ENCODE measurements at places on chromosomes 1 and 21.

- DNase-seq: no peak
These were observed 106.0 kb upstream of the SOD1 start for GRCh38 chr21:31553461-31553860.

GRCh38 chr1:198628067-198628455 lies 10.8 kb upstream of the PTPRC start:
- DNase-seq: no peak

GRCh38 chr1:24936684-24937083 lies 6.6 kb upstream of the RUNX3 start:
- DNase-seq: no peak

- DNase-seq: no peak
These were observed 822 bp downstream of the MTX1 start for GRCh38 chr1:155209312-155209721.

- DNase-seq: peak; percentile 35
These were observed at the start of gene DOP1B for GRCh38 chr21:36156815-36157670. Gene DOP1B, plus strand, starts transcription at chr21:36156824. Its CDS starts 7,910 bp downstream, at chr21:36164734.

GRCh38 chr1:15662477-15662876 lies 21.6 kb upstream of the PLEKHM2 start:
- no peak for DNase-seq

DNA sequence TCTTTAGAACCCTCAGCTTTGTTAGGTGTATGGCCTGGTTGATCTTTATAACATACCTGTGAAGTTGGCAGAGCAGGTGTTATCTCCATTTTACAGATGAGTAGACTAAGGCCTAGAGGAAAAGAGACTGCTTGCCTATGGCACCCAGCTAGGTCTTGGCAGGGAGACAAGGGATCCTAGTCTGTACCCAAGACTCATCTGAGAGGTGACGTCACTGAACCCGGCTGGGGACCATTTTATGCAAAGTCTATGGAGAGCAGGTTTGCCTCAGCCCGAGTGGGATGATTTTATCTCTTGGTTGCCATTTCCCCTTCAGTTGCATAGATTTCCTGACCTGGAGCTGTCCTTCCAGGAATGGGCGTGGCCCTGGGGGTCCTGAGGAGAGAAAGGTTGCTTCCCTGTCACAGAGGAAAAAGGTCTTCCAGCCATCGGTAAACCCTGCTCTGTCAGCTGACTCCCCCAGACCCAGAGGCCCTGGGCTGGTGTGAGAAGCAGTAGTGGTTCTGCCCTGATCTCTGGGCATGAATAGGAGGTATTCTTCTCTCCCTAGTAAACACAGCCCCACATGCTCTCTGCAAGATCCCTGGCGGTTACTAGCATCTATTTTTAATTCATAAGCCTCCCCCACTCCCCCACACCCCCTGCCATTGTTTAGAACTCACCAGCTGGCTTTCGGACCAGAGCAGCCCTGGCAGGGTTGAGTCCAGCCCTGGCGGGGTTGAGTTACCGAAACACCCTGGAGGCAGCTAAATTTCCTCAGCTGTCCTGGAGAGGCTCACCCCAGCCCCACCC lies 19.6 kb downstream of the TMCC2 start:
- DNase-seq: no peak

DNA sequence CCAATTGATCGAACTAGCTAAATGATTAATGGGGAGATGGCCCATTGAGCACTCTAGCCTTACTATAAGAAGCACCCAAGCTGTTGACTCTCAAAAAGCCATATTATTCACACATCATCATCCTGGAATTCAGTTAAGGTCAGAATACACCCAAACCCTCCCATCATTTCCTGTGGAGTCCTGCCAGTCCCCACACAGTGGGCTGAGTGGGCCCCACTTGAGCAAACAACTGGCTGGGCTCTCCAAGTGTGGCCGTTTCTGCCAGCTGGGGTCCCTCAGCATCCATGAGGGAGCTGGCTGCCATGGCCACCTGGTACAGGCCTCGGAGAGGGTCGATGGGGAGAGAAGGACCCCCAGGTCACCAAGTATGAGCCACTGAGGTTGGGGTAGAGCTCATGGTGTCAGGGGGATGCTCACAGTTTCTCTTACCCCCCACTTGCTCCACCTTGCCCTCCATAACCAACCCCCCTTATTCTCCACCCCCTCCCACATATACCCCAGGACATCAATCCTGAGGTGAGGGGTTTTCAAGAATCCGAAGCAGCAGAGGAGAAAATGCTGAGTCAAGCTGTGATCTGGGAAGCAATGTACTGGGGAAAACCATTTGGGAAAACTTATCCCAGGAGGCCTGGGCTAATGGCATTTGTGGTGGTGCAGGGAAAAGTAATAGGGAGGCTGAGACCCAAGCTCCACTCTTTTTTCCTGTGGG lies 60.3 kb downstream of the UBE2T start:
- no peak for DNase-seq

GRCh38 chr1:53400761-53401674 lies 58.2 kb upstream of the DMRTB1 start:
- no peak for DNase-seq

DNA sequence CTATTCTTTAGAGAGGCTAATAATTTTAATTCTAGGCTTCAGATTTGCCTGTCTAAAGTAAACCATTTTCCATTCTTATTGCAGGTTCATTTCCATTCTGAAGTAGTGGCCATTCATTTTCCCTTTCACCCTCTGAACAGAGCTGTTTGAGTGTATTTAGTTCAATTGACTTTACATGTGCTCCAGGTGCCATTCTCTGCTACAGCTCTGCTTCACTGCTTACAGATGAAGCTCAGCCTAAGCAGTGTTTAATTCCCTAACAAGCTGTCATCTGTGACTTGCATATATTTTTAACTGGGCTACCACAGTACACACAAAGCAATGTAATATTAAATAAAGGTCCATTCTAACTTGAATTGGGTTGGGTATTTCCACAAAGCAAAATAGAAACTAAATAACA lies 1031.6 kb downstream of the KCNT2 start:
- DNase-seq: no peak

DNA sequence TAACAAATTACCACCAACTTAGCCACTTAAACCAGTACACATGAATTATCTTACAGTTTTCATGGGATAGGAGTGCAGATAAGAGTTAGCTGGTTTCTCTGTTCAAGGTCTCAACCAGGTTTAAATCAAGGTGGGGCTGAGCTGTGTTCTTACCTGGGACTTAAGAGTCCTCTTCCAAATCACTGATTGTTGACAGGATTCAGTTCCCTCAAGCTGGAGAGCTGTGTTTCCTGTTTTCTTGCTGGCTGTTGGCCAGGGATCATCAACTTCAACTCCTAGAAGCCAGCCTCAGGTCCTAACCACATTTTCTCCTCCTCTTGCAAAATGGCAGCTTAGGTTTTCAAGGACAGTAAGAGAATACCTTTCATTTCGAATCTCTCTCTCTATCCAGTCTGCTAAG lies 123.8 kb upstream of the CHRM3 start:
- DNase-seq: no peak

DNA sequence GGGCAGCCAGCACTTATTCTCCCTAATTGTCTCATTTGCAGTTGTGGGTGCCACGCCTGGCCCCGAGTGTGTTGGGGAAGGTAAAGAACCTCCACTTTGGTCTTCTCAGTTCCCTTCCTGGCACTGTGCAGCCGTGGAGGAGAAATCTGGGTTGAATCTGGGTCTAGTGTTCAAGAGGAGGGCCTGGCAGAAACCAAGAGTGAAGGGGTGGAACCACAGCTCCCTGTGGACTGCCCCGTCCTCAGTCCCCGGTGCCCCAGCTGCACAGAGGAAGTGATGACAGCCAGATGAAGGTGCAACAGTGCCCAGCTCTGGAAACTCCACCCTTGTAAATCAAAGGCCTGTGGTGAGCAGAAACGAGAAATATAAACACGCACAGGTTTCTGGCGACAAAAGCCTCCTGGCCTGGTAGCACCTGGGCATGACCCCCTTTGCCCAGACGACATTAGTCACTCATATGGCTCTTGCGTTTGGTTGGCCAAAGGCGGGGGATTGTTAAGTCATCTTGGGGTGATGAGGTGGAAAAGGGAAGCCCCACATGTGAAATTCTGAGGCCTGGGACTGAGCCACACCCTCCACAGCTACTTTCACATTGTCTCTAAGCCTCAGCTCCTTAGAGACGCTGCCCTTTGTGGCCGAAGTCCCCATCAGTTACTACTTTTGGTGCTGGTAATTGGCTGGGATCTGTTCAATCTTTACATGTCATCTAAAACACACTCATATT lies 4.2 kb upstream of the ECE1 start:
- DNase-seq: peak; percentile 82

GRCh38 chr1:91520942-91521507 lies 20.4 kb downstream of the CDC7 start:
- DNase-seq: no peak

DNA sequence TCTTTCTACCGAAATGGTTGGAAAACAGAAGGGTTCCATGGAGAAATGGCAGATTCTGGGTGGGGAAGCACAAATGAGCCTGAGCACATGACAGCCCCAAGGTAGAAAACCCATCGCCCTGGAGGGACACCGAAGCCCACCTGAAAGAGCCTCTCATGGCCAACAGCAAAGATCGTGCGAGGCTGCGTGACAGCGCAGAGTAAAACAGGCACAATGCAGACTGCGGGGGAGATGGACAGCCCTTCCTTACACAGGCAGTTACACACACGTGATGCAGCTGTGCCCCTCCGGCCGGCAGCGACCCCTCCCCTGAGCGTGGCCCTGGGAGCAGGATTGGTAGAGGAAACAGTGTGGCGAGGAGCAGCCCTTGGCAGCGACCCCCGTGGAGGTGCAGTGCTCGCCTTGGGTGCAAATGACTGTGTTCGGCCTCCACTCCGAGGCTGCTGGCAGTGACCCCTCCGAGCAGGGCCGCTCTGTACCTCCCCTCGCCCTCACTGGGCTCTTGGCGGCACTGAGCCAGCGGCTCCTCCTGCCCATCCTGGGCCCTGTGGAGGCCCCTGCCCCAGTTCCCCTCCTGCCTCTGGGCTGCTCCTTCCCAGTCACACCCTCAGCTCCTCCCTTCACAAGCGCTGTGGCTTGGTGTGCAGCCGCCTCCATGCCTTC lies 120.9 kb upstream of the COL6A1 start:
- no peak for DNase-seq
